COR-L47 (cell line): ENCODE measurements at places on chromosomes 3 and 15.

DNA sequence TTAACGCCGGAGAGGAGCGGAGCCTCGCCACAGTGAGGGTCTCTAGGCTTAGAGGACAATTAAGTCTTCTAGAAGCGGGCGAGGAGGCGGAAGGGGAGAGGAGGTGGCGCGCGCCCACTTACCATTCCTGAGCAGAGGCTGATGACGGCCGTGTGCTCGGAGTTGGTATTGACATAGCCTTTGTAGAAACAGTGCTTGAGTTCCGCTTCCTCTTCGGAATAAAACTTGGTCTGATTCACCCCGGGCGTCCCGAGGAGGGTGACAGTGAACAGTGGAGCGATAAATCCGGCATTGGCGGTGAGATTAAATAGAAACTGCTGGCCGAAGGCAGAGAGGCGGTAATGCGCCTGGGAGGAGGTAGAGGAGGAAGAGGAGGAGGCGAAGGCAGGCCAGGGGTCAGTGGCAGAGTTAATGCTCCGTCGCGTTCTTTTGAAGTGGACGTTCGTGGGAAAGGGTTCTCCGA is 1.3 kb downstream of the ADAMTS9 start:
- no peak for DNase-seq

GRCh38 chr3:126157083-126157768 is 23.2 kb downstream of the ALDH1L1 start:
- DNase-seq: no peak

- DNase-seq: no peak
Observed at GRCh38 chr3:129644836-129645235, 38.4 kb upstream of the PLXND1 start.

DNA sequence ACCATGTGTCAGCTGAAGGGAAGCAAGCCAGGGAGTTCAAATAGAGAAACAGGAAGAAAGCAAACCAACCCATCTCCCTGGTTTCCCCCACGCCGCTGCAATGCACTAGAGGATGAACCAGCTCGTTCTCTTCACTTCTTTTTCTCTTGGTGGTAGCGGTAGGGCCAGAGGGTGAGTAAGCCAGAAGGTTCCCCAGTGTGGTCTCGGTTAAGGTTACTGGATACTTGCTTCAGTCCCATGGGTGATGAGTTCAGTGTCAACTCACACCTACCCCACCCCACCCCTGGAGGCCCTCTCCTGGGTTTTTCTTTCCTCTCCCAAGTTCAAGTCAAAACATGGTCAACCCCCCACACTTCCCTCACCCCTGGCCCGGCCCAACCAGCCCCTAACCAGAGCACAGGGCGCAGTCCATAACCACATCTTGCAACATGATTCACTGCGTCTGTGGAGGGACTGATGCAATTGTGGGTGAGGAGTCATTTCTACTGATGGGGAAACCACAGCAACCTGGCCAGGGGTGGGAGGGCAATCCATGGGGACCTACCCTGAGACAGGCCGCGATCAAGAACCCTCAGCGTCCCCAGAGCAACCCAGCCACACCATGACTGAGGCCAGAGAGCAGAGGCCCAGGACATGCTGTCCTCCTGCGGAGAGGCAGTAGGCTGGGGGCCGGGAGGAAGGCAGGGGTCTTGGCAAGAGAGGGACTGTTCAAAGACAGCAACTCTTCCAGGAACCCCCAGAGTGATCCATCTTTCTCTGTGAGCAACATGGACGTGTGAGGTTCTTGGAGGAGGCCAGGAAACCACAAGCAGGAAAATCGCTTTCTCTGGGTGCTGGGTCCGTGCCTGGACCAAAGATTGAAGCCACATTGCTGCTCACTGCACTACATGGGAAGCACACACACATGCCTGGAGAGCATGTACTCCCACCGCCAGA is 276.6 kb downstream of the UACA start:
- no peak for DNase-seq

- DNase-seq: no peak
Observed at GRCh38 chr3:185051801-185052200, 101.1 kb downstream of the C3orf70 start.

DNA sequence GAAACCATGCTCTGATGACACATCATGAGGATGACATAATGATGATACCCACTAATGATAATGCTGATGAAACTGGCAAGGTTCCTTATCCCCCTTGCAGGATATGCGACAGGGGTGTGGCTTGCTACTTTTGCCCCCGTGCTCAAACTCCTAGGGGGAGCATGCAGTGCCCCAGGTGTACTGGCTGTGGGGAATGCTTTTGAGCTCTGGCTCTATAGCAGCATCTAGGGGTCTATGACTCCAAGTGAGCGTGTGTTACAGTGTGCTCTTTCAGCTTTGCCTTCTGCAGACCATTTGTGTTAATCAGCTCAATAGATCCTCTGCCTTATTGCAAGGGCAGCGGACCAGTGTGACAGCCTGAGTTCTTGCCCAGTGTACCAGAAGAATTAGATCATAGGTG is 1239.5 kb downstream of the SI start:
- DNase-seq: no peak

- DNase-seq: no peak
Observed at GRCh38 chr3:150421256-150421655, 13.2 kb downstream of the TSC22D2 start.

- DNase-seq: no peak
Observed at GRCh38 chr3:169678122-169678521, 14.6 kb upstream of the MECOM start.

GRCh38 chr15:74777769-74778598 is 3.9 kb upstream of the CSK start:
- no peak for DNase-seq

DNA sequence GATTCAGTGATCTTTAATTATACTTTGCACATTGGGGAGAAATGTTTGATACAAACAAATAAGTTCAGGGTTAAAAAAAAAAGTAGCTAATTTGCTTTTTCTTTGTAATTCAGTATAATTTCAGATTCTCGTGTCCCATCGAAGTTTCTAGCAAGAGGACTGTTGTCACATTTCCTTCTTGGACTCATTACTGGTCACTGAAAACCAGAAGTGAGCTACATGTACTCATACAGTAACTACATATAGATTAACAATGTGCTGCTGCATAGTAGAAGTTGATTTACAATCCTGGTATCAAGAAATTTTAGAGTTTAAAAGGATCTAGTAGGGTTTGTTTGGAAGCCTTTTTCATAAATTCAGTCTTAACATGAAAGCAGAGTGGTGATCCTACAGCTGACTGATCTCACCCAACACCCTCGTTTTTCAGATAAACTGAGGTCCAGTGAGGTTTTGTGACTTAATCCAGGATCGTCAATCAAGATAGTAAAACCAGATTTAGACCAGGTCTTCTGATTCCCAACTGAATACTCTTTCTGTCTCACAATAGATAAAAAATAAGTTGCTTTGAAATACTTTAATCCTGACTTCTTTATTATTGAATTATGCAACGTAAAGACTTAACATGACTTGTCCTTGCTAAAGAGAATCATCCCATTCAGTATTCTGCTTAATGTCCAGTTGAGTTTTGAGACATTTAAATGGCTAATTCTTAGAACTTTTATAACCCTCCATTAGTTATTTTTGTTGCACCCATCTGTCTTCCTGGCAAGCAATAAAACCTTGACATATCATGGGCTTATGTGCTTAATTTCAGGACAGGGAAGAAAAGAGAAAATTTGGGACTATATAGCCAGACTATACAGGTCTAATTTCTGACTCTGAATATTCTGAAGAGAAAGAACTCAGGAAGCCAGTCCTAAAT is 2.8 kb downstream of the SEC62 start:
- DNase-seq: no peak

DNA sequence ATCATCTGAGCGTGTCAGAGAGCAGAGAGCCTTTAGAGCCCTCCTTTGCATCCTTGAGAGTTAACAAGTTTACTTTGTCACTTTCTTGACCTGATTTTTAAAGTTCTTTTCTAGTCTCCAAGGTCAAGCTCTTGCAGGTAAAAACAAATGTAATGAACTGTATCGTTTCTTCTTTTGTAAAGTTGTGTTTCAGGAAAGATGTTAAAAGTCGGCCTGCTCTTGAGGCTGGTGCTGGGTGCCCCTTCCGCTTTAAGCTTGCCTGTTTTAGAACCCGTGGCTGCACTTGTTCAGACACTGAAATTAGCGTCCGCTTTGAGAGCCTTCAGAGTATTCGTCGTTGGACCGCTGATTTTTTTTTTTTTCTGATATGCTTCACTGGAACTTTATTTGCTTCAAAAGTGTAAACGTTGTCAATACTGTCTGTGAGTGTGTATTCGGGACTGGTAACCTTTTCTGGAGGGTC is 52.6 kb upstream of the ULK4 start:
- no peak for DNase-seq

GRCh38 chr15:63895787-63896218 is 62.1 kb upstream of the HERC1 start:
- DNase-seq: no peak

DNA sequence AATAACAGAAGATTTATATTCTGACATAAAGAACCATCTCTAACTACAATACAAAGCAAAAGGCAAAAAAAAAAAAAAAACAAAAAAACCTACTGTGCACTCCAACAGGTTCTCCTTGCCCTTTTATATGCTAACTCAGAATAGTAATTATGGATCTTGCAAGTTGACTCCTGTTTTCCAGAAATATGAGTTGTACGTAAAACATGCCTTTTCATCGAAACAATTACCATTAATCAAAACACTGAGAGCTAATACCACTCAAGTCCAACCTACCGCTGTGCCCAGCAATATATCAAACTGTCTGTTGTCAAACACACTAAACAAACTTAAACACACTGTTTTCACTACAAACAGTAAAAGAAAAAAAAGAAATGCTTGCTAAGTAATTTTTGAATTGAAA is 389.8 kb downstream of the TBC1D5 start:
- peak; percentile 27 for DNase-seq

DNA sequence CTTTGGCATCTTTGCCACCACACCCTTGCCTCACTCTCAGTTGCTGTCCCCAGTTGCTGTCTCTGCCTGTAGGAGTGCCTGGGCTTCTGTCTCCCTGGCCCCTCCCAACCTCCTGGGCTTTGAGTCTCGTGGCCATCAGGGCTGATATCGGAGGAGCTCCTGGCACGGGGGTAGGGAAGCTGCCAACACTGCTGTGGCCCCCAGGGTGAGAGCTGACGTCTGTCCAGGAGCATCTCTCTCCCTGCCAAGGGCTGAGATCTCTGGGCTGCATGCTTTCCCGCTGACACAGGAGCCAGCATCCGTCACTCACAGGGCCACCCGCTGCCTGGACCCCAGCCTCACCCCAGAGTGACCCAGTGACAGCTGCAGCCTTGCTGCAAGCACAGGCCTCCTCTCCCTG is 47.4 kb downstream of the EXOG start:
- no peak for DNase-seq

GRCh38 chr15:49696433-49696832 is 75.6 kb downstream of the DTWD1 start:
- no peak for DNase-seq
